Activated T-helper 2 cell treated with anti-CD3 and anti-CD28 coated beads, Interferon-gamma antibody, Interleukin-2, Interleukin-4, amounts not matched to agents 10 μg/mL and 5 μg/mL and 100 μg/mL, durations not matched to agents 14 hours and 24 hours and 36 hours (primary cell): ENCODE measurements at places on chromosomes 2 and 18.

GRCh38 chr2:121052521-121052920 is 232.5 kb downstream of the TFCP2L1 start:
- DNase-seq, result no peak

DNA sequence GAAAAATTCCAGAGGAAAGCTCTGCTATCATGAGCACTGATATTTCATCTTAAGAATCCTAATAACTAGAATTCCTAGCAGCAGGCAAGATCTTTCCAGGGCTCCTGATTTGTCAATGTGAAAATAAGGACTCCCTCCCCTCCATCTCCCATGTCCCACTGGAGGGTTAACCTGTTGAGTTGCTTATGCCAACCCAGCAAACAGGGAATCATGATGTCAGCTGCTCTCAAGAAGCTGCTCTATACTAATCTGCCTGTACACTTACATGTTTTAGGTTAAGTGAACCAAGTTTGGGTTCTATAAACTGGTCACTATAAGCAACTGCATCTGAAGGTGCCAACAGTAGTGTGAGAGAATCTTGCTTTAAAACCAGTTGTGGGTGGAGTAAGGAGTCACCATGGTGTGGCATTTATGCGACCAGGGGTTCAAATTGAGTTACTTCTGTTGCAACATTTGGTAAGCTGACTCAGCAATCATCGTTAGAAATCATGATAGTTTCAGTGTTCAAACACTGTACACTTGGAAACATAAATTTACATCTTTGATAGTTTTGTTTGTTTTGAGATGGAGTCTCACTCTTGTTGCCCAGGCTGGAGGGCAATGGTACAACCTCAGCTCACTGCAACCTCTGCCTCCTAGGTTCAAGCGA is 53.4 kb downstream of the STK25 start:
- no peak for DNase-seq

GRCh38 chr2:108998911-108999310 is 9.9 kb upstream of the EDAR start:
- no peak for DNase-seq

DNA sequence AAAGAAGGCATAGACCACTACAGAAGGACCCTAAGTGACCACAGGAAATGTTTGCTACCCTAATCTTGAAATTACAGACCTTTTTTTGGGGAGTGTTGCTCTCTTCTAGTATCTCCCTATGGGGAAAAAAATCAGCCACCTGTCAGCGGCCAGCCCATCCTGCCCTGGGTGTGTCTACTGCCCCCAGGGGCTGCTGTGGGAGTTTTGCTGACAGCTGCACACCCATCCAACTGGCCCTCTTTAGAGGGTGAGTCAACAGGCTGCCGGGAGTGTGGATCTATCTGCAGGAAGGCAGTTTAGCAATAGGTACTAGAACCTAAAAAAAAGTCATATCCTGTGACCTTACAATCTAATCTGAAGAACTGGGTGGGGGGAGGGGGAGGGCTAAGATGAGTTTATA is 796 bp upstream of the DYSF start:
- DNase-seq, result no peak

DNA sequence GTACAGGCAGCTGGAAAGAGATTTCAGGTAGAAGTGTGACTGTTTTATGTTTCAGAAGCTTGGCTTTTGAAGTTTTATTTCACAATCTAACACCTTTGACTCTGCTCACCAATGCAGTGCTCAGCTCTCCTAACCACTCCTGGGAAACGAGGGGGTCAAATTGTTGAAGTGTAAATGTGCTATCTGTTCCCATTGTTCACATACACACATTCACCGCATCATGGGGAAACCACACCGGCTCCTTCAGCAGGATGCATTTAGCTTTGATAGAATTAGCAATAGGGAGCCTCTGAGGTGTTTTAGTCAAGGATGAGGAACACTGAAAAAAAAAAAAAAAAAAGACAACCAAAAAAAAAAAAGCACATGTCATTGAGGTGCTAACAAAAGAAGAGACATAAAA is 13.4 kb upstream of the DLGAP1 start:
- DNase-seq, result no peak

GRCh38 chr2:231546014-231546715 is 15.9 kb upstream of the NMUR1 start:
- no peak for DNase-seq

GRCh38 chr18:3620146-3621119 is 170.5 kb downstream of the TGIF1 start:
- DNase-seq, result no peak

GRCh38 chr2:200476836-200477235 is 33.0 kb downstream of the KCTD18 start:
- no peak for DNase-seq

DNA sequence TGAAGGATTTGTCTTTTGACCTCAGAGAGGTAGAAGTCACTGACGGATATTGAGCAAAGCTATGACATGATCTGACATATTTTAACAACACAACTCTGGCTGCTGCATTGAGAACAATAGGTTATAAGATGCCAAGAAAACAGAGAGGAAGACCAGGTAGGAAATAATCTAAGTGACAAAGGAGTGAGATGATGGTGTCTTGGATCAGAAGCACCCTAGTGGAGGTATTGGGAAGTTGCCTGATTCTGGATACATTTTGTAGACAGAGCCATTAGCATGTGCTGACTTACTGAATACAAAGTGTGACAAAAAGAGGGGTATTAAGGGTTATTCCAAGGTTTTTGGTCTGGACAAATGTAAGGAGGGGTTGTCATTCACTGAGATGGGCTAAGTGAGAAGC is 1438.1 kb downstream of the DPP10 start:
- no peak for DNase-seq

DNA sequence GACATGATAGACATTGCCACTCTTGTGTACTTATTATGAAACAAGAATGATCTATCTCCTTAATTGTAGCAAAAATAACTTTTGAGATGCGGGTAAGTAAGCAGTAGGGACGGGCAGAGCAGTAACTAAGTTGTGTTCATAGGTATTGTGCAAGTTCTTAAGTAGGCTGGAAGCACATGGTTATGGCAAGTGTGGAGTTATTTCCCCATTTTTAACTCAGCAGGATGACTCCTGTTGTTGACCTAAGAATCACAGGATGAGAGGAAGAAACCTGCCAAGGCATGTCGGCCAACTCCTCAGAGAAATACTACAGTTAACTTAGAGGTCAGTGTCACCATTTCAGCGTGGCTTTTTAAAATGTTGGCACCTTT is 51.1 kb upstream of the FN1 start:
- DNase-seq, result no peak

- DNase-seq, result no peak
Measured at GRCh38 chr18:28422577-28422976, 245.6 kb upstream of the CDH2 start.

DNA sequence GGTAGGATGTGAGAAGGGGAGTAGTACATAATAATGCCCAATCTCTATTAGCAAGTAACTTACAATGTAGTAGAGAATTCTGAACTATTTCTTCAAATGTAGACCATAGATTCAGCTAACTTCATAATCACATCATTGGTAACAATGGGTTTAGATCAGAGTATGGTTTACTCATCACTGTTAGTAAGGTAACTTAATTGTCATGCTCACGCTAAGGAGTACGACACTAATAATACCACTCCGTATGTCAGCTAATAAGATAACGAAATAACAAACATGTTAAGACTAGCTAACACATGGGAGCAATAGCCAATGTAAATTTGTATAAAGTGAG is 56.4 kb upstream of the CCDC141 start:
- no peak for DNase-seq

GRCh38 chr2:42823744-42824453 is 31.5 kb upstream of the HAAO start:
- no peak for DNase-seq

- DNase-seq, result no peak
Measured at GRCh38 chr2:55048508-55049042, 1.7 kb downstream of the RTN4 start.

DNA sequence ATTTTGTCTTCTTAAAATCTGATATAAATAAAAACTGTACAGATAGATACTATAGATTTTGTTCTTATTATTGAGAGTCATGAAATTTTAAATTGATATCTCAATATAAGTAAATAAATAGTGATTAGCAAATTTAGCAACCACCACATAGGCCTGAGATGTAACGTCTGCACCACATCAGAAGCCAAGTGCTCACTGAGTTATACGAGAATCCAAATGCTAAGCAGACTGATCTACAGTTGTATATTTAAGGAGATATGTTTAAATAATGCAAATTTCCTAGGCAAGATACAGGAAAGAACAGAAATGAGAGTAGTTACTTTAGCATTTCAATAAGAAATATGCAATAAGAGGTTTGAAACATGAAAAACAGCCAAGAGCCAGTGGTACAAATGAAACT is 85.2 kb upstream of the UNC80 start:
- no peak for DNase-seq

- DNase-seq, result no peak
Measured at GRCh38 chr2:129203331-129203730, 776.1 kb upstream of the RAB6C start.

- no peak for DNase-seq
Measured at GRCh38 chr2:68723181-68723580, 11.4 kb upstream of the ARHGAP25 start.

GRCh38 chr2:21892140-21892539 is 768.4 kb downstream of the TDRD15 start:
- DNase-seq, result no peak

DNA sequence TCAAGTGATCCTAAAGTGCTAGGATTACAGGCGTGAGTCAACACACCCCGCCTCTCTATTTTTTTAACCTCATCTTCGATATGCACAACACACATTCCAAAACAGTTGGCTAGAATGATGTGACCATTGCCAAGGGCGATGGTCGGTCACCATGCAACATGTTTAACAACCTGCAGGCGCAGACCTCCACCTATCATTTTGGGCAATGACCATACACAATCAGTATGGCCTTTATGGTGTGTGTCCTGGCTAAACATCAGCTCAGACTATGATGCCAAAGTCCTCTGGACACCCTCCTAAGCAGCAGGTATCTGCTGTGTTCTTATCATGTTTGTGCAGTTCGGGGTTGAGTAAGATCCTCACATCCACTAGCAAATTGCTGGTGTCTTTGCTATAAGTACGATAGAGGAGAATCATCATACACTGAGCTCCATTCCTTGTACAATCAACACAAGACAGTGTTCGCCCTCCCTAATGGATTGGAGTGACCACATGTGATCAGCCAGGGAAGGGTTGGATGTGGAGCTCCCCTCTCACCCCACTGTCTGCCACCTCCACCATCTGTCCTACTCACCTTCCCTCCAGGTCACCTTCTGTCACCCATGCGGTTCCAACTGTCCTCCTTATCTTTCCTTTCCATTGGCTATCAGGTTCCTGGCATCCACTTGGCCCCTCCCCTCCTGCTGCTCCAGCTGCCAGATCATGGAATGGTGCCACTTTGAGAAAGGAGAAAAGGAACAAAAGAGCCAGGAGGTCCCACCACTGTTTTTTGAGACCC is 7.9 kb upstream of the RNF152 start:
- DNase-seq, result no peak

DNA sequence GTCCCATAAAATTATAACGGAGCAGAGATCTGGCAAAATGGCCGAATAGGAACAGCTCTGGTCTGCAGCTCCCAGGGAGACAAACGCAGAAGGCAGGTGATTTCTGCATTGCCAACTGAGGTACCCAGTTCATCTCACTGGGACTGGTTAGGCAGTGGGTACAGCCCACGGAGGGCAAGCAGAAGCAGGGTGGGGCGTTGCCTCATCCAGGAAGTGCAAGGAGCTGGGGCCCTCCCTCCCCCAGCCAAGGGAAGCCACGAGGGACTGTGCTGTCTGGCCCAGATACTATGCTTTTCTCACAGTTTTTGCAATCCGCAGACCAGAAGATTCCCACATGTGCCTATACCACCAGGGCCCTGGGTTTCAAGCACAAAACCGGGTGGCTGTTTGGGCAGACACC is 22.8 kb downstream of the ICA1L start:
- DNase-seq, result no peak

DNA sequence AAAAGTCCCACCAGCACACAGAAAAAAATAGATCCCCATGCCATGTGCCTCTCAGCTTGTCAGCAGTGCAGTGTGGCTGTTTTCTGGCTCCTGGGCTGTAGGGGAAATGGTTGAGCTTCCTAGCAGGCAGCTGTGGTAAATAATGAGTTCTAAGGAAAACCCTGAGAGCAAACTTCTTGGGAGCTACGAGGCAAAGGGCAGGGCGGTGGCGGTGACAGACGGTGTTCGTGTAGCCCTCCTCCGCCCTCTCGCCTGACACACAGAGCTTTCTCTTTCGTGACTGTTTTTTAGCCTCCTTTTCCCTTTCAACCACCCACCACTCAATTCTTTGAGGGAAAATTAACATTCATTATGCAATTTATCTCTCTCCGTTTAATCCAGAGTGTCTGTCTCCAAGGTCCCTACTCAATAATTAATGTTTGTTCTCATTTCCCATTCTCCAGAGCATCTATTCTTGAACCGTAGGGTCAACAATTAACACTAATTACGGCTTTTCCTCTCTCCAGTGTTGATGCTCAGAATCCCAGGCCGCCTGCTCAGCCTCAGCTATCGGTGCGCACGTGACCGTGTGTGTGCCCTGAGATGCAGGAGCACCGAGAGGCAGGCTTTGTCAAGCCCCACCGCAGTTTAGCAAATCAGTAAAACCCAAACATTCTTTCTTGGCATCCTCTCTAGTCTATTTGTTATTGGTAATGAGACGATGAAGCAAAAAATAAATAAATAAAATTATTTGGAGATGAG is 50.1 kb downstream of the KIAA2012 start:
- DNase-seq, result no peak

DNA sequence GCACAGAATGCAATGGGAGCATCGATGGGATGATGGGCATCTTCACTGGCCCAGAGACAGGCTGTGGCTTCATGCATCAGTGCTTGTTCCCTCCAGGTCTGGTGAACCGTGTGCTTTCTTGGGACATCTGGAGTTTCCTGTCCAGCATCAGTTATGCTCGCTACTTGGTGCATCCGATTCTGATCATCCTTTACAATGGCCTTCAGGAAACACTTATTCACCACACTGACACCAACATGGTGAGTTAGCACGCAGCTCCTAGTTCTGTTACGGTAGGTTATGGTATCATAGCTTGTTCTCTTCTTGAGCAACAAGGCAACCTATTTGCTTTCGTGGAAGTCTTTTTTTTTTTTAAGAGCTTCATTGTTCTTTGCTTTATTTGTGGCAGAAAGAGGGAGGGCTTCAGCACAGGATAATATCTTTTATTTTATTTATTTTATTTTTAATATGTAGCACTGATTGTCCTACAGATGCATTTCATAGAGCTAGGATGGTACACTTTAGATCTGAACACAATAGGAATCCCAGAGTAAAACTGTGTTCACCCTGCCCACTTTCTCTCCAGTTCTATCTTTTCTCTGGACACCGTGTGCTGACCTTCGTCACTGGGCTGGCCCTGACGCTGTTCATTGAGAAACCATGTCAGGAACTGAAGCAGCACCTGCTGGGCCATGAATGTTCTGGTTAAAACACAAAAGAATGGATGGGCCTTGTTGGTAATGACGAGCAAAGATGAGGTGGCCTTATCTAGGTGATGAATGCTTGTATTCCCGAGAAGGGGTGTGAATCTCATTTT is 71.2 kb upstream of the SEC11C start:
- no peak for DNase-seq

- DNase-seq, result no peak
Measured at GRCh38 chr18:48613589-48614404, 75.0 kb downstream of the CTIF start.
